ENCODE measurements at places on chromosomes 1 and 21.

- DNase-seq = no peak
Observed at GRCh38 chr1:215523906-215524305, 43.2 kb upstream of the KCTD3 start.

GRCh38 chr1:158989424-158989823 lies 20.3 kb upstream of the IFI16 start:
- no peak for DNase-seq

DNA sequence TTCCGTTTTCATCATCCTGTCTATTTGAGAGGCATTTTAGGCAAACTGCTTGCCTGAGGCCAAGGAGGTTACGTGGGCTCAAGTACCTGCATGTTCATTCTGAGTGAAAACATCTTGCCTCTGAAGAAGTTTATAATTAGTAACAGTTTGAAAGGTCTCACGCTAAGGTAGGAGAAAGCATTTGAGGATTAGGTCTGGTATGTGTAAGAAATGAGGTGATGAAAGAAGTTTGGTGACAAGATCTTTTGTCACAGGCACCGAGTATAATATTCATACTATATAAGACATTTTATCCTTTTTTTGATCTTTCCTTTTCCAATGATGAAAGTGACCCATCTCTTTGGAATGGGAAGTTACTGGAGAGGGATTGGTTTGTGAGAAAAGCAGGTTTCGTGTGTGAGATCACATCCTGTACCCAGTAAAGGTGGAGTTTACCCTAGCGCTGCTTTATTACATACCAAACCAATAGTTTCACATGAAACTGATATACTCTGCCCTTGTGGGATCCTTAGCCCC lies 98.7 kb upstream of the PDC start:
- no peak for DNase-seq

DNA sequence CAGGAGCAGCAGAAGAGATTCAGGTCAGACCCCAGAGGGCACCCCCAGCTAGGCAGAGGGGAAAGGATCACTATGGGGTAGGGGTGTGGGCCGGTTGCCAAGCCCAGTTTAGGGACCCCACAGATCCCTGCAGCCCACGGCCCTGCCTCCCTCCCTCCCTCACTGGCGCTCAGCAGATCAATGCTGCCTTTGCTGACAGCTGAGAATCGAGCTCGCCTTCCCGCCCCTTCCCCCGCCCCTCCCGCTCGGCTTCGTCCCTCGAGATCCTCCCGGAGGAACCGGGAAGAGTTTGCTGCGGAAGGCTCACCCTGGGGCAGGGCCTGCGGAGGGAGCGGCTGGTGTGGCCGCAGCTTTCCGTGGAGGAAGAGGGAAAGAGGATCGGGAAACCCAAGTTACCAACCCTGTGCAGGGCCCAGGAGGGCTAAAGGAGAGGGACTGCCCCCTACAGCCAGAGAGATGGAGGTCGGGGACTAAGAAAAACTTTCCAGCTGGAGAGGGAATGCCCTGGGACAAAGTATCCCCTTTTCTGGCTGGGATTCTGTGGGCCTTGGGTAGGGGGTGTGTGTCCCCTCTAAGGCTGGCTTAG lies 1.1 kb upstream of the KCNQ4 start:
- DNase-seq = no peak

GRCh38 chr1:111212634-111213335 lies 12.3 kb upstream of the DENND2D start:
- no peak for DNase-seq
